ENCODE measurements at places on chromosomes 7 and 10. TPM values are rescaled to one million over a fixed set of nuclear protein-coding genes. Genes with fewer than 3 reads are reported as not detected.

The ZNF117 gene
- 1.3 TPM for total RNA-seq

The TBRG4 gene
- total RNA-seq: 133 TPM

The SLC13A1 gene
- not detected for total RNA-seq

DNA sequence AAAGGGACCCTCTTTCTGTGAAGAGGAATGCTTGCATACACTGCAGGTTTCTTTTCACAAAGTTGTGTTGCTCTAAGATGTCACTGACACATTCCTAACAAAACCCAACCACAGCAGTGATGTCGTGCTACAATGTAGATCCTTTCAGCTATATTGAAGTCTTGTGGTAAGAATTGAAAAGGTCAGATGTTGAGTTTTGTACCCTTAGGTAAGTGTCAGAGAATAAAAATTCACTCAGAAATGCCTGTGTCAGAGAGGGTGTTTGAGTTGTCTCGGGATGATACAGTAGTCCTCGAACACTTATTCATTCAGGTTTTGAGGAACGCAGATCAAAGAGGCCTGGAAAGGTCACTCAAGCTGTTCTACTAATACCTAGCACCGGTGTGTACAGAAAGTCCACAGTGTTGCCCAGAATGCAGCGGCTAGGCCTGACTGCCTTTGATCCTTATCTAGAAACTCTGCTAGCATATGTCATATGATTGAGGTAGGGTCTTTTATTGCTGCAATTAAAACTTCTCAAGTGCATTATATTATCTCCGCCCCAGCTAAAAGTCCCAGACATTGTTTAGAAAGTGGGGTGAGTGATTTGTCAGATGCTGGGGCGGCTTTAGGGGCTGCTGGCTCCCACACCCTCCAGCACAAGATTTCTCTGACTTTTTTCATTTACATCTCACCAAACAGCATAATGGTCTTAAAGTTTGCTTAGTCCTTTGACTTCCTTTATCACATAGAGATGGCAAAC lies 26.0 kb downstream of the RNF32 start:
- DNase-seq: no peak

DNA sequence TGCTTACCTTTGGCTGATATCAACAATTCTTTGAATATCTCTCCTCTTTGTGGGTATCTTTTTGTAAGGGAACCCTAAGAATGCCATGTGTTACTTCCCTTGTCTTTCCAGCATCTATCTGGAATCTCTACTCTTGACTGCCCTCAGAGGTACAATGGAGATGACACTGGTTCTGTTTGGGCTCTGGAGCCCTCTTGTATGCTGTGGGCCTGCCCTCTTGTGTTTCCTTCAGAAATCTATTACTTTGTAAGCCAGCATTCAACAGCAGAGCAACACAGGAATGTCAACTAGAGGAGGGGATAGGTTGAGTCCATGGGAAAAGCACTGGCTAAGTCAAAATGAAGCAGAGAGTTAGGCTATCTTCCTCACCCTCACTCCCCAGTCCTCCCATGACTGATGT lies 142.3 kb downstream of the XPNPEP1 start:
- no peak for DNase-seq

GRCh38 chr10:26528048-26528447 lies 89.9 kb downstream of the APBB1IP start:
- DNase-seq: no peak

DNA sequence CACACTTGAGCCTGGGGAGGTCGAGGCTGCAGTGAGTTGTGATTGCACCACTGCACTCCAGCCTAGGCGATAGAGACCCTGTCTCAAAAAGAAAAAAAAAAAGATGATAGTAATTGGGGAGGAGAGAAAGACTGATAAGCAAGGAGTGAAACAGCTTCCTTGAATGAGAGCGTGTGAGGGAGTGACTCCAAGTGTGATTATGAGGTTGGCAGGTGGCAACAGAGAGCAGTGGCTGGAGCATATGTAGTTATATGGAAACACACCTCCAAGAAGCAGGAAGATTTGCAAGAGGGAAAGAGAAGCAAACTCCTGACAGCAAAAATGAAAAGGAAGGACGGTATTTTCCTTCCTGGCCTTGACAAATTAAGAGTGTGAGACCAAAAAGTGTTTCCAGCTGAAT lies 50.4 kb downstream of the VKORC1L1 start:
- no peak for DNase-seq

DNA sequence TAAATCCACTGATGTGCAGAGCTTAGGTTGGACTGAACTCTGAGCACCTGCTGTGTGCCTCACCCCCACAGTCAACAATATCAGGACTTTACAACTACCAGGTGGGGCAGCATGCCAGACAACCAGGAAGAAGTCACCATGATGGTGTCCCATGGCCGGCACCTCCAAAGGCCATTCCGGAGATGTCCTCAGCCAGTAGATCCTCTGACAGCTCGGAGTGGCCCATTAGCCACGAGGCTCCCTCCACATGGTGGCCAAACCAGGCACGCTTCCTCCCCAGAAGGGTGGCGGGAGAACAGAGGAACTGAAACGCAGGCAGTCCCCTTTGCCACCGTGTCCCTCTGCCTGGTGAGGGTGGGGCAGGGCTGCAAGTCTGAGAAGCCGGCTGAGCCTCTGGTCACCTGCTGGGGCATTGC lies 390.0 kb downstream of the TNS3 start:
- no peak for DNase-seq

GRCh38 chr7:12403287-12404181 lies at the start of gene VWDE:
Gene VWDE, minus strand, starts transcription at chr7:12403865. Its CDS starts 149 bp downstream, at chr7:12403716.
- no peak for DNase-seq

GRCh38 chr7:68730964-68731363 lies 867.3 kb upstream of the AUTS2 start:
- DNase-seq: peak; percentile 65

DNA sequence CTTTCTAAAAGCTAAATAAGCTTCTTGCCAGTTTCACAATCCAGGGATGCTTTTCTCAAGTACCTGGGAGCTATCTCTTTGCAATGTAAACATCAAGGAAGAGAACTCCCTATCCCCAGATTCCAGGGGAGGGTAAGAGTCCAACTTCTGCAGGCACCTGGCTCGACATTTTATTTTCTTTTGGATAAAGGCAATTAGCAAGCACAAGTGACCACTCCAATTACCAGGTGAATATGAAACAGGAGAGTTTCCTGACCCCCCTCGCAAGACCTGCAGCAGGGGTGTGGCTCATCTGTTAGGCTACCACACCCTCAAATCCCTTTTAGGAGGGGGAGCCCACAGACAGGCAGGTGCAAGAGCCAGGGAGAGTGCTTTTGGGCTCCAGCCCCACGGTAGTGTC lies 28.6 kb upstream of the LANCL2 start:
- no peak for DNase-seq
